Daoy (cell line): ENCODE measurements at places on chromosomes 1 and 21.

DNA sequence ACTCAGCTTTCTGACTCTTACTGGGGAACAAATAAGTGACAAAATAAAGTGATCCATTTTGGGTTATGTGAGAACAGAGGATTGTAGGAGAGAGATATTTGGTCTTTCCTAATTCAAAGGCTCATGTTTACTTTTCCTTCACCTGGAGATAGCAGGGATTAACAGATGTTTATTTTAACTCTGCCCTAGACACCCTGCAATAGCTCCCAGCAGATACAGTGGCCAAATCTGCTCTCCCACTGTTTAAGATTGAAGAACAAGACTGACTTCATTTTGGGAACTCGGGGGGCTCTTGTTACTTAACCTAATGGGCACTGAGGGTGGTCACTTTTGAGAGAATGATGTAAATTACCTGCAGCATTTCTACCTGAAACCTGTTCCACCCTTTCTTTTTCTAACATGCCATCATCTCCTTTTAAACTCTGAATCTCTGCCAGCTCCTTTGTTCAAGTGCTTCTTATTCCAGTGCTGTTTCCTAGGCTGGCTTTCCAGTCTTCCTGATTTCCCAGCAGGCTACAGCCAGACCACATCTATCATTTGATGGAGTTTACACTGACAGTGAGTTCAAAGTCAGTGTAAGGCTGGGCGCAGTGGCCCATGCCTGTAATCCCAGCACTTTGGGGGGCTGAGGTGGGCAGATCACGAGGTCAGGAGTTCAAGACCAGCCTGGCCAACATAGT is 90.0 kb downstream of the SELENOF start:
- no peak for DNase-seq

- no peak for DNase-seq
Observed at GRCh38 chr1:106986603-106987002, 69.9 kb upstream of the PRMT6 start.

GRCh38 chr1:230333590-230334446 is 92.3 kb downstream of the PGBD5 start:
- DNase-seq: no peak

GRCh38 chr1:216883518-216883917 is 160.3 kb upstream of the ESRRG start:
- no peak for DNase-seq

- no peak for DNase-seq
Observed at GRCh38 chr1:228178737-228179684, 13.4 kb downstream of the IBA57 start.

DNA sequence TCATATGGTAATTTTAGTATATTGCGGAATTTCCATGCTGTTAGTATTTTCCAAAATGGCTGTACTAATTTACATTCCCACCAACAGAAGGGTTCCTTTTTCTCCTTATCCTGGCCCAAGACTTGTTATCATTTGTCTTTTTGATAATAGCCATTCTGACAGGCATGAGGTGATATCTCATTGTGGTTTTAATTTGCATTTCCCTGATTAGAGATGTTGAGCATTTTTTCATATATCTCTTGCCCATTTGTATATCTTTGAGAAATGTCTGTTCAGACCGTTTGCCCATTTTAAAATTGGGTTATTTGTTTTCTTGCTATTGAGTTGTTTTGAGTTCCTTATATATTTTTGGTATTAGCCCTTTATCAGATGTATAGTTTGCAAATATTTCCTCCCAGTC is 14.0 kb downstream of the CAPZA1 start:
- DNase-seq: no peak

GRCh38 chr1:234400773-234401172 is 27.5 kb downstream of the COA6 start:
- no peak for DNase-seq

DNA sequence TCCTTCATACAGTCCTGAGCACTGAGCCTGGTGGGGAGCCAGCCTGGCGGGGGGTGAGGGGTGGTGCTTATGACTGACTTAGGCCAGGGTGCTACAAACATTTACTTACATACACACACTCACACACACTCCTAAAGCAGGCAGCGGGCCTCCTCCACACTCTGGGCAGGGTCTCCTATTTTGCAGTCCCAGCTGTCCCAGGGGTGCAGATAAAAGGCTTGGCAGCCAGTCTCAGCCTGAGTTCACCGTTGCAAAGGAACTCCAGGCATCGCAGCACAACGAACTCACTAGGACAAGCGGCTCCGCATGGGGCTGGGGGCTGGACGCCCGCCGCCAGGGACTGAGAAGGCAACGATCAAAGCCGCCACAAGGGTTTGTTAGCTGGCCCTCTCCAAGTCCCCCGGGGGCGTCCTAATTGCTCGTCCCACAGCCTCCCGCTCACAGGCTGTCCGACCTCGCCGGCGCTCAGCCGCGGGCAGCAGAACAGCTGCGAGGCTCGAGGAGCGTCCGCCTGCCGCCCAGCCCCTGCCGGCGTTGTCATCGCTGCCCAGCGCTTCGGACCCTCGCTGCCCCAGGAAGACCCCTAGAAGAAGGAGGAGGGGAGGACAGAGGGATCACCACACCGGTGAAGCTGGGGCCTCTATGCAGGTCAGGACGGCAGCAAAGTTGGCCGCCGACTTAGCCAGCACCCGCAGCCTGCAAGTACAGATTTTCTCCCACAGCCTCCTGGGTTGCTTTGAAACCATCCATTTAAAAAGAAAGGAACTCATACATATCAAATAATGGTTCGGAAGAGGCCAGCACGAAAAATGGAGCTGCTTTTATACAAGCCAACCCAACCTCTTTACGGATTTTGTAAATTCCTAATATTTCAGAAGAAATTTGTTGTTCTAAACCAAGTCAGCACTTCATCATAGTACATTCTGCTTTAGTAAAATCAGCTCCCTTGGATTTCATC is 6.2 kb downstream of the BARHL2 start:
- no peak for DNase-seq

DNA sequence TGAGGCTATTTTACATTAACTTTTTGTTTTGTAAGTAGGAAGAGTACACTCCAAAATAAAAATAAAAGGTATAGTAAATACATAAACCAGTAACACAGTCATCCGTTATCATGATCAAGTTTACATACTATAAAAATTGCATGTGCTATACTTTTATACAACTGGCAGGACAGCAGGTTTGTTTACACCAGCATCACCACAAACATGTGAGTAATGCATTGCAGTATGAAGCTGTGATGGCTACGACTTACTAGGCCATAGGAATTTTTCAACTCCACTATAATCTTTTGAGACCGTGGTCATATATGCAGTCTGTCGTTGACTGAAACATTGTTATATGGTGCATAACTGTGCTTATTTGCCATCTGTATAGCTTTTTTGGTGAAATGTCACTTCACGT is 106.2 kb downstream of the CENPF start:
- DNase-seq: no peak

DNA sequence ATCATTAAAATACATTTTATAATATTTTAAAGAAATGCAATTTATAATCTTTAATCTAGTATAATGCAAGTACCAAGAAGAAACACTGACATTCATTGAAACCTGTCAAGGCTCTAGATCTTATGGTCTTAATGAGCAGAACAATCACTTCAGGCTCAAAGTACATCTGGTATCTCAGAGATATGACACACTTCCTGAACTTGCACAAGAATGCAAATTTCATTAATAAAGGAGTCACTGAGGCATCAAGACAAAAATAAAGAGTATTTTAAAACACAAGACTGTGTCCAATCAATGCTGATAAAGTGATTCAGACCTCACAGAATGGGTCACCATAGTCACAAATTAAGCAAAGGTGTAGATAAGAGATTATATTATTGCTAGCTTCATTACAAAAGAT is 178.1 kb downstream of the AK5 start:
- no peak for DNase-seq

- no peak for DNase-seq
Observed at GRCh38 chr1:167697667-167698141, 24.1 kb upstream of the MPZL1 start.

- DNase-seq: no peak
Observed at GRCh38 chr1:171597203-171597602, 24.8 kb upstream of the MYOCOS start.

DNA sequence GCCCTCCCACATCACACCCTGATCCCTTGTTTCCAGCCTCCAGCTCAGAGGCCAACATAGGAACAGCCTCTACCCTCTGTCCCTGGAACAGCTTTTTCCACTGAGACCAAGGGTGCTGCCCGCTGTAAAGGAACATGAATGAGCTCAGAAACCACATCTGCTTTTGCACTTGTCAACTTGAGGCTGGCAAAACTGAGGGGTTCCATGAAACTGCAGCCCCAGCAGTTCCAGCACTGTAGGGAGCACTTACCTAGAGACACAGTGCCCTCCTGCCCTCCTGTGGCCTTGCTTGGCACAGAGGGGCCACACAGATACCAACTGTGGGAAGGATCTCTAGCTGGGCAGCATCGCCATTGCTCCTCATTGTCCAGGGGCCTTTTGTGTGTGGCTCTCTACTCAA is 51.7 kb downstream of the ITPKB start:
- no peak for DNase-seq

GRCh38 chr1:29855561-29856160 is 619.3 kb downstream of the PTPRU start:
- DNase-seq: peak; percentile 45

DNA sequence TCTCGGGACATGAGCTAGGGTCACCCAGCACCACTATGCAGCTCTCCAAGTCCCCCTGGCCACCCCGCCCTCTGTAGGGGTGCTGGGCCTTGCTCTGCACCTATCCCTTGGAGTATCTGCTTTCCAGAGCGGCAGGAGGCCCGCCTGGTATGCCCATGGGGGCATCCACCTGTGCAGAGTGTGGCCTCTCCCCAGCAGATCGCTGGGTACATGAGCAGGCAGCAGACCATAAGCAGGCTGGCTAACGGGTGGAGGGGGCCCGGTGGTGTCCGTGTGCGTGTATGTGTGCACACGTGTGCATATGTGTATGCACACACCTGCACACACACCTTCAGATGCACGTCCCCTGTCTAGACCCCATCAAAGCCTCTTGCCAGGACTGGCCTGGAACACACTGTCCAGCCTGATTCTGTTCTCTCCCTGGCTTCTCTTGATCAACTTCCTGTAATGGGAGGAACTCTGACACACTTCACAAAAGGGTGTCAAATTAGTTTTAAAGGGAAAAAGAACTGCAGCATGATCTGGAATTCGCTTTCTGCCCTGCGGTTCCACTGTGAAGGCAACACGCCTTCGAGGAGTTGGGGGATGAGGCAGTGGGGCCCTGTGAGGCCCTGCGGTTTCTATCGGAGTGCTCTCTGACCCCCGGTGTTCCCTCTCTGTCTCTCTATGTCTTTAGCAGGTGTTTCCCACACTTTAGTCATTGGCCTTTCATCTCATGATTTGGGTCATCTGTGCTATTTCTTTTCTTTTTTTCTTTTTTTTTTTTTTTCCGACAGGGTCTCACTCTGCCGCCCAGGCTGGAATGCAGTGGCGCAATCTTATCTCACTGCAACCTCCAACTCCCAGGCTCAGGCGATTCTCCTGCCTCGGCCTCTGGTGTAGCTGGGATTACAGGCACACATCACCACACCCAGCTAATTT is 17.2 kb upstream of the NPHP4 start:
- DNase-seq: no peak

GRCh38 chr1:154620751-154621150 is 12.8 kb upstream of the ADAR start:
- DNase-seq: no peak

DNA sequence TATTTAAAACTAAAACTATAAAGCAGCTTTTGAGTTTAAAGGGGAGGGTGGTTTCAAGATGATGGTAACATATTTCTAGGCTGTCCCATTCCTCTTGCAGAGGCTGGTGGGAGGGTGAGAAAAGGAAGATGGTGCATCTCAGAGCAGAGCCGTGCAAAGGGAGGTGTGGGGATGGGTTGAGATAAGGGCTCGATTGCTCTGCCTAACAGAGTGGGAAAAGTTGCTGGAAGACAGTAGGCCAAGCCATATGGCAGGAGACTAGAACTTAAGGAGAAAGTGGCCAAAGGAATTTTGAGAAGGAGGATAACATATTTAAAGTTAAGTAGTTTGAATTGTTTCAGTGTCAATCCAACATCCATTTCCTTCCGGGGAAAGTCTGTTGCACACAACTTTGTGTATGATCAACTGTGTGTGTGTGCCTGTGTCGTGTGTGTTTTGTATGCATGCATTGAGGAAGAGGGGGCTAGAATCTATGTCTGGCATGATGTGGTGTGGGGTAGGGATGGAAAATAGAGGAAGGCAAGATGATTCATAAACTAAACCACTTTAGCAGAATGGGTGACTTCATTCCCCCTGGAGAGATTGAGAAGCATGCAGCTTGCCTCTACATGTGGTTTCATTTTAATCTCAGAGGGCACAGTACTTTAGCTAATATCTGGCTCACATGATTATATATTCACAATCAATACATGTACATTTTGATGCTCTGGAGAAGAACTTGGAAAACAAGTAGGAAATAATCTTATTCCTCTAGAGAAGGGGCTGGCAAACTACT is 145.0 kb upstream of the DNAH14 start:
- peak; percentile 37 for DNase-seq

GRCh38 chr1:154848983-154849382 is 21.1 kb downstream of the KCNN3 start:
- no peak for DNase-seq

- DNase-seq: no peak
Observed at GRCh38 chr21:29056538-29057050, 16.9 kb downstream of the CCT8 start.

DNA sequence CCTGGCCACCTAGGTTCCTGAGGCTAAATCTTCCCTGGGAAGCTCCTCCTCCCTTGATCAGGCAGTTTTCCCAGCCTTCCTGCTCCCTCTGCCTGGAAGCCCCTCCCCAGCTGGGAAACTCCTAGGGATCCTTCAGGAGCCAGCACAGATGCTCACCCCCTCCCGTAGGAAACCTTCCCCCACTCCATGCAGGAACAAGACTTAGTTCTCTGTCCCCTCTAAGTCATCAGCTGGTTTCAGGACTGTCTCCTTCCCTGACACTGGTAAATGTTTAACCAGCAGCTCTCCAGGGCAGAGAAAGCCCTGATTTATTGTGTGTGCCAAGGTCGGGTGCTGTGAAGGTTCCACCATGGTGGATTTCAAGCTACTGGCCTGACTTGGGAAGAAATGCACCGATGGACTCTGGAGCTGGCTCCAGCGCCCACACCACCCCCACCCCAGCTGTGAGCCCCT is 25.0 kb downstream of the TTC39A start:
- DNase-seq: no peak

GRCh38 chr21:25905126-25905525 is 170.4 kb downstream of the GABPA start:
- DNase-seq: no peak

- no peak for DNase-seq
Observed at GRCh38 chr1:156086256-156086662, 4.0 kb upstream of the MEX3A start.
